ENCODE measurements at places on chromosomes 7 and 10. TPM values are rescaled to one million over a fixed set of nuclear protein-coding genes. Genes with fewer than 3 reads are reported as not detected.

DNA sequence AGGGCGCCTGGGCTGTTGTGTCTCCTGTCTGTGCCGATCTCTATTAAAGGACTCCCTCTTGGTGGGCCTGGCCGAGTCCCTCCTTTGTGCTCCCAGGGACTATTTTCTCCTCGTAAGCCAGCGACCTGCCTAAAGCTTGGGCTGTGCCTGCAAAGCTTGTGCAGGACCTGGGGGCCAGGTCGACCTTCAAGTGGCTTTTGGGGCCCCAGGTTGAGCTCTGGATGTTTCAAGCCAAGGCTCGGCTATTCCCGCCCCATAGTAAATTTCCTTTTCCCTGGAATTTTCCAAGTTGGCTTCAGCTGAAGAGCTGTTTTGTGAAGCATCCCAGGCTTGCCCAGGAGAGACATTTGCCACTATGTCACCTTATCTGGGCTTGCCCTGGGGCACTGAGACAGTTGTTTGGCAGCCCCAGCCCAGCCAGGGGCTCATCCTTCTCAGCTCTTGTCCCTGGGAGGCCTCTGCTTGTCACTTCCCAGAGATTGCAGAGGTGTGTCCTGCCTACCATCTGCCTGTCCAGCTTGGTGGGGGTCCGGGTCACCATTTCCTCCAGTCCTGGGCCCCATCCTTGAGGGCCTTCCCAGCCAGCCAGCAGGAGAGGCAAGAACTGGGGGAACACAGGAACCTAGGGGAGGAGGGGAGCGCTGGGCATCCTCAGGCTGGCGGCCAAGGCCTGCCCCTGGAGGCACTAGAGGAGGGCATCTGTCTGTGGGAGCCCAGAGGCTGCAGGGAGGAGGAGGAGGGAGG, 20.2 kb downstream of the ZMIZ2 start:
- peaks cover 6% of the 10 kb centered on the region for H3K36me3 ChIP-seq
- no peak overlapping the region for H3K27ac ChIP-seq
- no peak for DNase-seq
- peaks cover 22% of the 10 kb centered on the region for H3K4me1 ChIP-seq
- no peak overlapping the region for H3K4me3 ChIP-seq

DNA sequence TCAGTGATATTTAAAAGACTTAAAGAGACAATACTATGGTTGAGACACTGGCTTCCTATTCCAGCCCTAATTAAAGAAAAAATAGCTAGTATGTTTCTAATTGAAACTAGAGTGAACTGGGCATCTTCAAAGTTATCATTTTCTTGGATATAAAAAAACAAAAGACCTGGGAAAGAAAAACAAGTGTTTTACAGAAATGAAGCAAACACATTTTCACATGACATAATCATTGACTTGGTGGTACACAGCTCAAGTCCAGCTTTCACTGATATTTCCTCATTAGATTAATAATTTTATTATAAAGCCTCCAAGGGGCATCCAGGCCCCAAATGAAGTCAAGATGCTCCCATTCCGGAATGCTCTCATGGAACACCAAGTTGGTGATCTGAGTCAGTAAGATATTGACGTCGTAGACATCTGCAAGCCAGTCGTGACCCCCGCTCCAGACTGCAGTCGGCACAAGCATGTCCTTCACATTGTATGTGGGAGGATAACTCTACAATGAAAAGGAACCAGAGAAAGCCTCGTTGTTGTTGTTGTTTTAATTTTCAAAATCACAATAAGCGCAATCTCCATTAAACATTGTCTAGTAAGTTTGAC, 7.5 kb upstream of the CH25H start:
- DNase-seq = no peak
- no peaks in the 10 kb centered on the region for H3K36me3 ChIP-seq
- H3K4me1 ChIP-seq = no peaks in the 10 kb centered on the region
- H3K27me3 ChIP-seq = no peaks in the 10 kb centered on the region

DNA sequence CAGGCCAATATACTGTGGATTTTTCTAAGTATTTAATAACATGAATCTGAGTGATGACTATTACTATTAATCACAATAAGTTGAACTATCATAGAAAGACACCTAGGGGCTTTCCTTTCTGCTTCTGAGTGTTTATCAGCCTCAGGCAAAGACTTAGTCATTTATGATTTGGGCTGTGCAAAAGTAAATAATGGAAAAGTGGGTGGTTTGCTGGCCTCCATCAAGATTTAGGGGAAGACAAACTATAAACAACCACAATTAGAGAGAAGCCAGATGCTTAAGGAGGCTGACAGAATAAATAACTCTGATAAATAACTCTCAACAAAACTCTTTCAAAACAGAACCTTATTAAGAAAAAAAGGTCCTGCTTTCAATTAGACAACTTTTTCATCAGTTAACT, 64.7 kb downstream of the MACC1 start:
- no peak overlapping the region for H3K4me3 ChIP-seq
- no peak for DNase-seq
- no peak overlapping the region for H3K27ac ChIP-seq
- H3K36me3 ChIP-seq = no peaks in the 10 kb centered on the region
- H3K4me1 ChIP-seq = no peaks in the 10 kb centered on the region

- DNase-seq = no peak
- H3K27me3 ChIP-seq = no peaks in the 10 kb centered on the region
- no peak overlapping the region for H3K27ac ChIP-seq
- peaks cover under 1% of the 10 kb centered on the region for H3K36me3 ChIP-seq
Observed at GRCh38 chr10:72328045-72328828, 26.5 kb downstream of the DNAJB12 start.

- H3K27me3 ChIP-seq = peaks cover 3% of the 10 kb centered on the region
- no peaks in the 10 kb centered on the region for H3K4me1 ChIP-seq
- no peak overlapping the region for H3K4me3 ChIP-seq
- H3K36me3 ChIP-seq = no peaks in the 10 kb centered on the region
Observed at GRCh38 chr7:30929686-30930085, 18.0 kb downstream of the AQP1 start.

GRCh38 chr7:69349291-69349690, 249.0 kb upstream of the AUTS2 start:
- no peak for DNase-seq
- no peak overlapping the region for H3K27ac ChIP-seq
- H3K4me1 ChIP-seq = no peaks in the 10 kb centered on the region
- no peaks in the 10 kb centered on the region for H3K27me3 ChIP-seq

DNA sequence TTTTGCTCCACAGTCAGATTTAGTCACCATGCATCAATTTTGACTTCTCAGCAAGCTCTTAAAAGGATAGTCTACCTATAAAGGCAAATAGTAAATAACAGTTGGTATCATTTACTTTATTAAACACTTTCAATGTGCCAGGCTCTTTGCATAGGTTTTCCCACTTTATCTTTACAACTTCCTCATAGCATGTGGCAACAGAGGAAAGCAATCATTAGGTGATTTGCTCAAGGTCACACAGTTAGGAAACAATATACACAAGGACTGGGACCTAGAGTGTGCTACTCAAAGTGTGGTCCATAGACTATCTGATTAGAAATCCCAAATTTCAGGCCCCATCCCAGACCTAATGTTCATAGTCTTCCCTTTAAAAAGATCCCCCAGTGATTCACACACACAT, 212.3 kb downstream of the MTERF1 start:
- H3K27ac ChIP-seq = no peak overlapping the region
- no peaks in the 10 kb centered on the region for H3K36me3 ChIP-seq
- H3K27me3 ChIP-seq = no peaks in the 10 kb centered on the region
- no peak for DNase-seq
- no peak overlapping the region for H3K4me3 ChIP-seq

- no peak overlapping the region for H3K4me3 ChIP-seq
- peaks cover 3% of the 10 kb centered on the region for H3K27me3 ChIP-seq
- no peaks in the 10 kb centered on the region for H3K36me3 ChIP-seq
- H3K4me1 ChIP-seq = no peaks in the 10 kb centered on the region
Observed at GRCh38 chr7:135273581-135273980, 39.9 kb downstream of the STRA8 start.

DNA sequence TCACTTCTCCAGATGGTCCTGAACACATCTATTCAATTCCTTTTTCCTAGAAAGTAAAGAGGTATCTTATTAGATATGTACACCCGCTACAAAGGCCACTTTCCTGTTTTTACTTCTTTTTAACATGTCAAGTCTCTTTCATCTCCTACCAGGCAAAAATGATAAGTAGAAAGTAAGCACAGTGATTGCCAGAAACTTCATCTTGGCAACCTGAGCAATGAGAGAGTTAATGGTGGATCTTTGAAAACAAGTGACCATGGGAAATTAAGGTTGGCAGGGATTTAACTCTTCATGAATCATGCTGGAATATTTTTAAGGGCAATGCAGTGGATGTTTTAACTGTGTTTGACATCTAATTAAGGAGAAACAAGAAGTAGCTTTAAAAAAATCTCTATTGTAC, 2.7 kb downstream of the SEMA3A start:
- no peaks in the 10 kb centered on the region for H3K36me3 ChIP-seq
- H3K4me3 ChIP-seq = peak overlapping the region; percentile 27
- H3K27ac ChIP-seq = peak overlapping the region; percentile 49
- peaks cover 34% of the 10 kb centered on the region for H3K4me1 ChIP-seq
- DNase-seq = peak; percentile 62

GRCh38 chr10:106134326-106135000, 1030.0 kb downstream of the SORCS1 start:
- H3K27ac ChIP-seq = no peak overlapping the region
- no peaks in the 10 kb centered on the region for H3K4me1 ChIP-seq
- no peak overlapping the region for H3K4me3 ChIP-seq
- H3K27me3 ChIP-seq = no peaks in the 10 kb centered on the region

DNA sequence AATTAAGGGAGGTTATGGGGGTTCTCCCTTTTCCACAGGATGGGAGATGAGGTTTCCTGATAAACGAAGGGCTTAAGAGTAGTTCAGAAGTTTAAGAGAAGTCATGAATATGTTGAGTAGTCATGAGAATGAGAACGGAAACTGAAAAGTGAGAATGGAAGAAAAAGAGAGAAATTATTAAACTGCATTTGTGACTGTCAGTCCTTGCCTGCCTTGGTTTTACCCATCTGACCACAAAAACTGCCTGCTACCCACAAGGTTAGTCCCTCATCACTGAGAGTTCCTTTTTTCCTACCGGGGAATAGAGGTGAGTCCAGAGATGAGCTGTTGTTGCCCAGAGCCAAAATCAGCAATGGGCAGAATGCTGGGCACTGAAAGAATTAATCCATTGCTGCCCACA, 174.1 kb upstream of the BET1 start:
- H3K27me3 ChIP-seq = no peaks in the 10 kb centered on the region
- no peaks in the 10 kb centered on the region for H3K36me3 ChIP-seq
- H3K4me3 ChIP-seq = no peak overlapping the region

- H3K27ac ChIP-seq = no peak overlapping the region
- H3K4me1 ChIP-seq = peaks cover 7% of the 10 kb centered on the region
- DNase-seq = no peak
- H3K36me3 ChIP-seq = no peaks in the 10 kb centered on the region
- H3K27me3 ChIP-seq = no peaks in the 10 kb centered on the region
- H3K4me3 ChIP-seq = no peak overlapping the region
Observed at GRCh38 chr7:28787106-28787505, 171.0 kb downstream of the TRIL start.

GRCh38 chr7:83957333-83957732, 237.3 kb downstream of the SEMA3A start:
- H3K4me3 ChIP-seq = no peak overlapping the region
- no peaks in the 10 kb centered on the region for H3K36me3 ChIP-seq
- H3K4me1 ChIP-seq = no peaks in the 10 kb centered on the region
- H3K27ac ChIP-seq = no peak overlapping the region
- H3K27me3 ChIP-seq = no peaks in the 10 kb centered on the region
- no peak for DNase-seq

Gene ZNF138
- total RNA-seq = 3.5 TPM

Gene CNTNAP2
- 14.0 TPM for total RNA-seq

Gene WNT2
- 0.07 TPM for total RNA-seq

Gene TDRD1
- total RNA-seq = not detected

Gene DDX50
- total RNA-seq = 34.2 TPM

Gene SEMA4G
- total RNA-seq = 5.9 TPM

Gene CASP2
- 38.0 TPM for total RNA-seq

Gene PLOD3
- total RNA-seq = 164 TPM

Gene GPNMB
- total RNA-seq = 0.91 TPM

Gene SPDYE2B
- total RNA-seq = not detected

Gene CTAGE4
- total RNA-seq = 1.4 TPM

Gene OPALIN
- total RNA-seq = not detected

Gene HKDC1
- 4.2 TPM for total RNA-seq
